ENCODE measurements at places on chromosomes 1 and 21.
A peak's percentile ranks its signal among the peaks of the same experiment; 100 is the strongest.

- DNase-seq = no peak
Observed at GRCh38 chr1:43286115-43286514, 734 bp upstream of the C1orf210 start.

- no peak for DNase-seq
Observed at GRCh38 chr1:7375781-7376660, 395.1 kb upstream of the VAMP3 start.

GRCh38 chr1:8137481-8138244 lies 111.6 kb upstream of the ERRFI1 start:
- peak; percentile 26 for DNase-seq

GRCh38 chr1:111320066-111320879 lies 29.6 kb downstream of the CHIA start:
- DNase-seq = no peak

DNA sequence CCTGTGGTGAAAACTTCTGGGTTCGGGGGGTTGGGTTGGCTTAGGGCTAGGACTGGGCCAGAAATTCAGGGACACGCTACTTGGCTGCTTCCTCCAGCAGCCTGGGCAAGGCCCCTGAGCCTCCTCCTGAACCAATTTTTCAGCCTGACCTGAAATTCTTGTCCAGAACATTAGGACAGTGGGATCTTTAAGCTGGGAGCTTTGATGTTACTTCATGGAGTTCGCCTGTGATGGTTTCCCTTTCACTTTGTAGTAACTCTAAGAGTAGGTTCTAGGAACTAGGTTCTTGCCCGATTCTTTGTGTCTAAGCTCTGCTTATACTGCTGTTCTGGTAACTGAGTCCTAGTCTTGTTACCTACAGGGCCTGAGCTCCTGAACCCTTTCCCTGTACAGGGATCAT lies 75.3 kb downstream of the S1PR1 start:
- no peak for DNase-seq

DNA sequence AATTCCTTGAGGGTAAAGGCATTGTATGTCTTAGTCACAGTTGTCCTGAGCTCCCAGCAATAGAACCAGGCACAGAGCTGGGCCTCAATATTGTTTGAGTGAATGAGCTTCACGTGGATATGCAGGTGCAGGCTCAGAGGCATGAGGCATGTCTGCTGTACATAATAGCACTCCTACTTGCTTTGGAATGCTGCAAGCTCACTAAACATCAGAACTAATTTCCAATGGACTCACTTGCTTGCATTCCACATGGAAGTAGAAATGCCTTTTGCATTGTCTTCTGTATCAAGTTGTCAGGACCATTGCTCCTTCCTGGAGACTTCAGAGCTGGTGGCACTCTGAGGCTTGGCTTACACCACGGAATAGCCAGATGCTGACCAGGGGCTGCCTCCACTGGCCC lies 37.1 kb downstream of the INAVA start:
- no peak for DNase-seq

DNA sequence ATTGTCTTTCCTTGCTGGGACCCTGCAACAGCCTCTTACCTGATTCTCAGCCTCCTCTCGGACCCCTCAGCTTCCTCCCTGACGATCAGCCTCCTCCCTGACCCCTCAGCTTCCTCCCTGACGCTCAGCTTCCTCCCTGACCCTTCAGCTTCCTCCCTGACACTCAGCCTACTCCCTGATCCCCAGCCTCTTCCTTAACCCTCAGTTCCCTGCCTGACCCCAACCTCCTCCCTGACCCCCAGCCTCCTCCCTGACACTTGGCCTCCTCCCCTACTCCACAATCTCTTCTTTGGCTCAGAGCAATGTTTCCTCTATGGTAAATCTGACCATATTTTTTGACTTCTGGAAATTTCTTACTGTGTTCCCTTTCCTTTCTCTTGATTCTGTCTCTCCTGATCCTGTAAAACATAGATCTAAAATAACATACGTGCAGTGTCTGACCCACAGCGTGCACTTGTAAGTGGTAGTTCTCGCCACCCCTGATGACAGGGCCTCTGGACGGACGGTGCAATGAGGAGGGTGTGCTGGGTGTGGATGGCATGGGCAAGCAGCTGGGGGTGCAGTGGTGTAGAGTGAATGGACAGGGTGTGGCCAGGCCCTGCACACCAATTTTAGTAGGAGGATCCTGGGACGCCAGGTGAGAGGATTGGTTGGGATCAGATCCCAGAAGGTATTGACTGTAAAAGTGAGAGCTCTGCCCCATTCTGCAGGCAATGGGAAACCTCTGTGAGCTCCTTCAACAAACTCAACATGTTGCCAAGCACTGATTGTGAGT lies 264.1 kb downstream of the FOXD2 start:
- no peak for DNase-seq
